Hair follicle dermal papilla cell (primary cell): ENCODE measurements at places on chromosomes 6 and 20. TPM values are rescaled to one million over a fixed set of nuclear protein-coding genes. Genes with fewer than 3 reads are reported as not detected.

Gene FRS3
- total RNA-seq: 1.5 and 2.8 TPM in 2 replicates

Gene SS18L1
- total RNA-seq: 14.2 and 16.2 TPM in 2 replicates

Gene WFDC10B
- 0.32 TPM in 1 of 2 replicates, not detected in the other for total RNA-seq

Gene TNFRSF21
- 80.1 and 98.2 TPM in 2 replicates for total RNA-seq

Gene PRR3
- total RNA-seq: 7.2 and 8.8 TPM in 2 replicates

Gene SCP2D1
- total RNA-seq: not detected in 2 replicates

Gene PTCRA
- not detected in 2 replicates for total RNA-seq

Gene GTSF1L
- total RNA-seq: not detected in 2 replicates

Gene C20orf204
- 1.7 and 2.6 TPM in 2 replicates for total RNA-seq

Gene OLIG3
- not detected in 2 replicates for total RNA-seq

Gene PRR18
- not detected in 2 replicates for total RNA-seq

Gene PBOV1
- total RNA-seq: not detected in 2 replicates

Gene BACH2
- total RNA-seq: 0.81 and 1.1 TPM in 2 replicates

Gene SIRT5
- 5.7 and 7.1 TPM in 2 replicates for total RNA-seq

Gene CSNK2A1
- 109 and 121 TPM in 2 replicates for total RNA-seq

Gene MAS1
- not detected in 2 replicates for total RNA-seq

Gene BEND6
- total RNA-seq: 18.2 and 20.8 TPM in 2 replicates

Gene CAPN11
- not detected in 2 replicates for total RNA-seq
